GM13976 (cell line): ENCODE measurements at places on chromosomes 11 and 22.

DNA sequence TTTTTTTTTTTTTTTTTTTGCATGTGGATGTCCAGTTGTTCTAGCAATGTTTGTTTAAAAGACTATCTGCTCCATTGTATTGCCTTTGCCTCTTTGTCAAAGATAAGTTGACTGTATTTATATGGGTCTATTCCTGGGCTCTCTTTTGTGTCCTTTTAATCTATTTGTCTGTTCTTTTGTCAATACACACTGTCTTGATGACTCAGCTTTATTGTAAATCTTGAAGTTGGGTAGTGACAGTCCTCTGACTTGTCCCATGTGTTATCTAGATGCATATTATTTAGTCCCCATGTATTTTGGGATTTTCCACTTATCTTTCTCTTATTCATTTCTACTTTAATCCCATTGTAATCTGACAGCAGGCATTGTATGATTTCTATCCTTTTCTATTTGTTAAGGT lies 3.3 kb downstream of the CCDC81 start:
- DNase-seq = no peak

GRCh38 chr22:25696763-25697162 lies 45.2 kb upstream of the MYO18B start:
- DNase-seq = no peak

GRCh38 chr11:84526250-84526649 lies 1100.9 kb downstream of the DLG2 start:
- DNase-seq = no peak

DNA sequence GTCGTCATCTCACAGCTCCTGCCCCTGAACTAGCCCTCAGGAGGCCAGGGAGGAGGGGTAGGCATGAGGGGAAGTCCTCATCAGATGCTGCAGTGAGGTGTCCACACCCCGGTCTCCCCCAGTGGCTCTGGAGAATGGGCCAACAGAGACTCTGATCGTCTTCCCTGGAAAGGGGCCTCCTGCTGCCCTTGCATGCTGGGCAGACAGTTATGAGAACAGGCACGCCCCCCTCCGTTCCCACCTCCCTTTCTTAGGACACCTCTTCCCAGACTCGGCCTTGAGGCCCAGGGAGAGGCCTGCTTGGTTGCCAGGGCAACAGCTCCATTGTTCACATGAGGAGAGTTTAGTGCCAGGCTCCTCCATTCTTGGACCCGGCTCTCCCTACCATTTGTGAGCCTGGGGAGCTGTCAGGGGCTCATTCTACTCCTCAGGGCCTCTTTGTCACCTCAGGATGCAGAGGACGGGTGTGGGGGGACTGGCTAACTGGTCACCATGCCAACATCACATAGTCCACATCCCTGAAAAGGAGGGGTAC lies 157.7 kb downstream of the TTC17 start:
- DNase-seq = no peak
